ENCODE measurements at places on chromosomes 12 and 14. TPM values are rescaled to one million over a fixed set of nuclear protein-coding genes. Genes with fewer than 3 reads are reported as not detected.

BEGAIN gene
- 1.5 TPM for total RNA-seq

DYNLL1 gene
- 23.6 TPM for total RNA-seq

TRIM9 gene
- total RNA-seq: 0.45 TPM

GRCh38 chr12:29198901-29199300 is 49.8 kb downstream of the FAR2 start:
- no peaks in the 10 kb centered on the region for H3K4me1 ChIP-seq
- H3K27me3 ChIP-seq: no peaks in the 10 kb centered on the region
- no peak overlapping the region for H3K4me3 ChIP-seq
- H3K27ac ChIP-seq: no peak overlapping the region
- DNase-seq: no peak
- no peaks in the 10 kb centered on the region for H3K36me3 ChIP-seq

GRCh38 chr14:47715330-47715729 is 39.9 kb upstream of the MDGA2 start:
- no peaks in the 10 kb centered on the region for H3K4me1 ChIP-seq
- H3K4me3 ChIP-seq: no peak overlapping the region
- H3K27me3 ChIP-seq: no peaks in the 10 kb centered on the region
- DNase-seq: no peak
- no peaks in the 10 kb centered on the region for H3K36me3 ChIP-seq

ENDOU gene
- not detected for total RNA-seq

DNA sequence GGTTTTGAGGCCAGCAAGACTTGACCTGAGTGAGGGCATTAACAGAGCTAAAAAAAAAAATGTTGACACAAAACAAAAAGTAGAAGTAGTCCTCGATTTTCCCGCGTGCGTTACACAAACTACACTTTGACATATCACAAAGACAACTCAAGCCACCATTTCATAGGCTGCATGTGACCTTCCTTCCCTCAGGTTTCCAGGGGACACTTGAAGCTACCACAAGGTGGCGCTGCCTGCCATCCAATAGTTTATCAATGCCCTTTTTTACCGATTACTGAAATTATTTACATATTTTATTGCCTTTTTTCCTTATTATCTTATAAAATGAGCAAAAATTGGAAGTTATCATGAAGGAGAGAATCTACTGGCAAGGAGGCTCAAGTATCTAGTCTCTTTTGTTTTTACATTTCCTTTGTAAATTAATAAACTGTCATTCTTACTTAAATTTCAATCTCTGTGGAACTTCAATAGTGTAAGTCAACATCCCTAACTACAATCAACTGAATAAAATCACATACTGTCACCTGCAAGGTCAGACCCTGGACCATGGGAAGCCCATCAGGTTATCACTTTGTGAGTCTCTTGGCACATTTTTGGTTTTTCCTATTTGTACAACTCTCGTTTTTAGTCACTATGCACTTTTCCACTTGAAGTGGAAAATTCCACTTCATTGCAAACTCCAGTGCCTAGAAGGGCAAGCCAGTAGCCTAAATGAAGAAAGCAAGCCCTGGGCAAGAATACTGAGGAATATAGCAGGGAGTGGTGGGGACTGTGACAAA is 84.6 kb upstream of the CPSF6 start:
- no peak overlapping the region for H3K4me3 ChIP-seq
- peak; percentile 78 for DNase-seq
- no peaks in the 10 kb centered on the region for H3K36me3 ChIP-seq
- peaks cover 15% of the 10 kb centered on the region for H3K4me1 ChIP-seq

DNA sequence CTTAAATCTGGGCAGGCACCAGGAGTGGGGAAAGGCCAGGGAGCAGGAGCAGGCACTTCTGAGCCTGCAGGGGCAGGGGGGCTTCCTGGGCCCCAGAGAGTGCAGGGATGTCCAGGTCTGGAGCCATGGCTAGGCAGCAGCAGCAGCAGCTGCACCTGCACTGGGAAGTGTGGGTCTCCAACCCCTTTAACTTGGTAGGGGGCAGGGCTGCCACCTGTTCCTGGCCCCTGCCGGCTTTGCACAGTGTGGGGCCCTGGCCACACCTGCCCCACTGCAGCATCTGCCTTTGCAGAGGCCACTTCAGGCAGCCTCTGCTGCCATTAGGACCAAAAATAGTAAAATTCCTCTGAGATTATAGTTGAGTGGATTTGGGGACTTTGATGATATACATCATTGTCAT is 138.5 kb downstream of the SLC16A7 start:
- no peak overlapping the region for H3K27ac ChIP-seq
- H3K27me3 ChIP-seq: no peaks in the 10 kb centered on the region
- peaks cover 15% of the 10 kb centered on the region for H3K36me3 ChIP-seq
- H3K4me1 ChIP-seq: no peaks in the 10 kb centered on the region
- no peak for DNase-seq
- no peak overlapping the region for H3K4me3 ChIP-seq

- peaks cover 13% of the 10 kb centered on the region for H3K4me1 ChIP-seq
- H3K27ac ChIP-seq: no peak overlapping the region
- H3K27me3 ChIP-seq: no peaks in the 10 kb centered on the region
- no peaks in the 10 kb centered on the region for H3K36me3 ChIP-seq
These were observed 35.7 kb downstream of the RIN3 start for GRCh38 chr14:92549105-92549858.

DNA sequence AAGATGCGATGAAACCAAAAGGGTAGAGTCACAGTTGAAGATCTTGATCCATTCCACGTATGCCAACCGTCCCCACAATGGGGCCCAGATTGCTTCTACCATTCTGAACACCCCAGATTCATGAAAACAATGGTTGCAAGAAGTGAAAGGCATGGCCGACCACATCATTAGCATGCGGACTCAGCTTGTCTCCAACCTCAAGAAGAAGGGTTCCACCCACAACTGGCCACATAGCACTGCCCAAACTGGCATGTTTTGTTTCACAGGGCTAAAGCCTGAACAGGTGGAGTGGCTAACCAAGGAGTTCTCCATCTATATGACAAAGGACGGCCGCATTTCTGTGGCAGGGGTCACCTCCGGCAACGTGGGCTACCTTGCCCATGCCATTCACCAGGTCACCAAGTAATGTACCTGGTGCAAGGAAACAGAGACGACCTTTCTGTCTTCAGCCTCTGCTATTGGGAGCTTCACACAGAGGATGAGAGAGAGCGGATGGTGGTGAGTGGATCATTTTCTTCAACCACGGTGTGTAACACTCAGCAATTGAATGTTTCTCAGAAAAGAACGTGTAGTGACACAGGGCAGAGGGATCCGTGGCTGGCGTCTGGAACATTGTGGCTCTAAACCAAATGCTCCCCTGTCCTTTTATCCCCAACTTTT is 26.8 kb upstream of the CLEC2D start:
- no peaks in the 10 kb centered on the region for H3K27me3 ChIP-seq
- H3K36me3 ChIP-seq: no peaks in the 10 kb centered on the region
- H3K27ac ChIP-seq: no peak overlapping the region
- no peak overlapping the region for H3K4me3 ChIP-seq

DNA sequence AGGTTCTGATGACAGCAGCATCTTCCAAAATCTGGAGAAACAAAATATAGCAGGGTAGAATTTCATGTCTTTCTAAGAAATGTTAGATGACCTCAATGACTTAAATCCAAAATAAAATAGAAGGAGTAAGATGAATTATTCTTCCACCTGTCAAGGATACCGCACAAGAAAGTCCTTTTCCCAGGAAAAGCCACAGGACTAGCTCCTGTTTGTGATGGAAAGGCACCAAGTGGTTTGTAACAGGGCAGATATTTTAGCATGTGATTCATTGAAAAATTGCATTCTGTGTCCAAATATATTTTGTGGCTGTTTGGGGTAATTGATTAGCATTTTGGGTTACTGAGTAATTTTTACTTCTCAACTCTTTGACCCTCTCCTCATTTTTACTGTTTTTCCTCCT is 2.7 kb downstream of the CD163L1 start:
- no peaks in the 10 kb centered on the region for H3K36me3 ChIP-seq
- H3K4me1 ChIP-seq: peaks cover 4% of the 10 kb centered on the region
- no peak for DNase-seq
- H3K27me3 ChIP-seq: peaks cover 7% of the 10 kb centered on the region
- no peak overlapping the region for H3K27ac ChIP-seq

DNA sequence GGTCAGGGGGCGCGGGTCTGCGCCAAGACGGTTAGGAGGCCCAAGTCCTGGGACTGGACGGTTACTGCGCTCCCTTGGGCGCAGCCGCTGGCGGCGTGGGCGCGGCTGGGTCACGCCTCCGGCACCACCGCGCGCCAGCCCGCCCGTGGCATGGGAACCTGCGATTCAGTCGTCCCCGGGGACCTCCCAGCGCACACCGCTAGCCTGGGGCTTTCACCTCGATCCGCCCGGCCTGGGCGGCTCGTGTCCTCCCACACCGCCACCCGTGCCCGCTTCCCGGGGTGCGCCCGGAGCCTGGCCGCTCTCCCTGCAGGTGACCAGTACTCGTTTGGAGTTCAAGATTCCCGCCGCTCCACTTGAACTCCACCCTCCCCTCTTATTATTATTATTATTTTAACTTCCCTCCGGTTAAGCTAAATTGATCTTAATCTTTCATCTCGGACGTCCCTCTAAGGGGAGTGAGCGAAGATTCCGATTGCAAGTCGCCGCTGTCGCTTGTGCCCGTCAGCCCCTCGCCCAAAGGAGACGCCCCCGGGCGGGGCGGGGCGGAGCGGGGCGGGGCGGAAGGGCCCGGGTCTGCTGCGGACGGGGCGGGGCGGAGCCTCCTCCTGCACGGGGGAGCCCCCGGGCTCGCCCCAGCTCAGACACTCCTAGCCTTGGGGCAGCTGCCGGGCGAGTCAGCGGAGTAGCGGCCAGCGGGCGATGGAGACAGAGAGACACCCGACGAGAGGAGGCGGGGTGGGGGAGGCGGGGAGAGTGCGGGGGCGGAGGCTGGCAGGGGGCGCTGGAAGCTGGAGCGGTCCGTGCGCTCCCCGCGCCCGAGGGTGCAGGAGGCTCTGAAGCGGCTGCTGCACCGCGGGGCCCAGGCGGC is at the start of gene KCNMB4:
KCNMB4 (plus strand) TSS at position 643 of the 871 bp plus-strand sequence. CDS start 445 bp downstream, outside the sequence.
- H3K27ac ChIP-seq: peak within 1 kb of the TSS; percentile 36
- H3K4me1 ChIP-seq: peaks cover 18% of the 10 kb centered on the region
- H3K4me3 ChIP-seq: peak within 1 kb of the TSS; percentile 81
- peak; percentile 45 for DNase-seq
- H3K27me3 ChIP-seq: peaks cover 7% of the 10 kb centered on the region

VWF gene
- total RNA-seq: not detected

- H3K27ac ChIP-seq: no peak overlapping the region
- peaks cover 10% of the 10 kb centered on the region for H3K27me3 ChIP-seq
- DNase-seq: peak; percentile 51
- H3K36me3 ChIP-seq: no peaks in the 10 kb centered on the region
- peak overlapping the region; percentile 51 for H3K4me3 ChIP-seq
- peaks cover 18% of the 10 kb centered on the region for H3K4me1 ChIP-seq
These were observed 200.3 kb upstream of the CAND1 start for GRCh38 chr12:67068761-67069450.

GRCh38 chr12:55336002-55336401 is 5.5 kb downstream of the OR6C3 start:
- no peak overlapping the region for H3K27ac ChIP-seq
- DNase-seq: no peak
- H3K36me3 ChIP-seq: no peaks in the 10 kb centered on the region
- no peaks in the 10 kb centered on the region for H3K4me1 ChIP-seq

Measured in CD4-positive, alpha-beta T cell (primary cell).